SHP77 (cell line): ENCODE measurements at places on chromosomes 6 and 20.

- DNase-seq, result no peak
These were observed 144.4 kb upstream of the PDE10A start for GRCh38 chr6:165807249-165807960.

DNA sequence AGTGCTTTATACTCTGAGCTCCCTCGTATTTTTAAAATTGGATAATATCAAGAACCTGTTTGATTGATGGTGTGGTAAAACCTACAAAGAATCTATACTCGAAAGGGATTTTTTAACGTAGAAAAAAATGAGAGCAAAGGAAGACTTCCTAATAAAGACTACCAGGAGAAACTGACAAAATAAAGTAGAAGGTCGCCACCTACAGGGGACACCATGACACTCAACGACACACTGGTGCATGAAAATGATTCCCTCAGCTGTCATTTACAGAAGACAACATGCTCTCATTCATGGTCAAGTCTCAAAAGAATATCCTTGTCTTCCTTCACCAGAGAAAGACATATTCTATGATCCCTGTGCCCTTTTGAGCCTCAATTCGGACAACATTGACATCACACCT lies 10.1 kb upstream of the NHSL1 start:
- DNase-seq, result peak; percentile 24

DNA sequence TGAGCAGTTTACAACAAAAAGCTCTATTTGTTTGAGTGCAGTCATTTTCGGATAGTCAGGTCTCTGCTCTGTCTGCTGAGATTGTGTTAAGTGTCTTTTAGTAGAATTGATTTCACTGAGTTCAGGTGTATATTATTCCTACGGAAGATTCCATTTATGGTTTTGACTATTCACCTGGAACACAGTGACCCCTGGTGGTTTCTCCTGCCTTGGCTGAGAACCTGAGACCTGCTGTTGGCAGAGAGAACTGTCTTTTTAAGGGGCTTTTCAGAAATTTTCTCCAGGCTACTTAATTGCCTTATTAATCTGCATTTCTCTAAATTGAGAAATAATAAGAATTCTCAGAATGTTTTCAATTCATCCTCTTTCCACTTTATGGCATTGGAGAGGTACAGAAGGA lies 508.0 kb downstream of the TBC1D32 start:
- DNase-seq, result peak; percentile 51

- DNase-seq, result no peak
These were observed 109.5 kb downstream of the B3GAT2 start for GRCh38 chr6:70847106-70848084.

DNA sequence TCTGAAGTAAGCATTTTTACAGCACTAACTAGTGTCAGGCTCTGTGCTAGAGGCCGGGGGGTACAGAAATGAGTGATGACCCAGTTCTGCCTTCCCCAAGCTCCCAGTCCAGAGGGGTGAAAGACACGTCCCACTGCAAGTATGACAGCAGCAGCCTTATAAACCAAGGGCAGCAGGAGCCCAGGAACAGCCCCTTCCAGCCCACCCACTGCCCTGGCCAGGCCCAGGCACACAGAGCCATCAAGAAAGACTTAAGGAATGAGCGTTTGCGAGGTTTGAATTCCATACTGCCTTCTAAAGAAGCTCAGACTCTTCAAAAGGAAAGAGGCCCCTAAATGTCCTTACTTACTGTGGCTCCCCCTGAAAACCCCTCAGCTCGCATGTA lies 10.0 kb downstream of the TRERF1 start:
- DNase-seq, result no peak

DNA sequence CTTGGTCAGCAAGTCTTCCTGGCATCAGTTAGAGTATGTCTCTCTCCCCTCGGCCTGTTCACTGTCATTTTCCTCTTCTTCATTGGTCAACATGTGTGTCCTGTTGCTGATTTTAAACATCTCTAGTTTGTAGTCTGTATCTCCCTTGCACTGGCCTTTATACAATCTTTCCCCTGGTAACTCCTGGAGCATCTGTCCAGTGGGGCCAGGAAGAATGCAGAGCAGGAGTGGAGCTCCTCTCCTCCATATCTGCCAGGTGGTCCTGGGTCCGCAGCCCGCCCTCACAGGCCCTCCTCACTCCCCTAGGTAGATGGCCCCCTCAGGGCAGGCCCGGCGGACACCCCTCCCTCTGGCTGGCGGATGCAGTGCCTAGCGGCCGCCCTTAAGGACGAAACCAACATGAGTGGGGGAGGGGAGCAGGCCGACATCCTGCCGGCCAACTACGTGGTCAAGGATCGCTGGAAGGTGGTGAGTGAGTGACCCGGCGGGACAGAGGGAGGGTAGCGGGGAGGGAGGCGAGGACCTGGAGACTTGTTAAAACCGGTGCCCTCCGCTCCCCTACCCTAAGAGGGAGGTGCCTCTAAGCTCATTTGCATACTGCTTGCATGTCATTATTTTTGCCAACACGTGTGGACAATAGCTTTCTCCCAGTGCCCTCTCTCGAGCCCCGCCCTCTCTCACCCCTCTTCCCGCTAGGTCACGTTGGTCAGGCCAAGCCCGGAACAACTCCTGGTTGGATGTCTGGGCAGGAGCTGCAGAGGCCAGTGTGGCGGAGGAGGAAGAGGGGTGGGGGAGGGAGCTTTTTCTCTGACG lies 3.2 kb downstream of the TTBK1 start:
- peak; percentile 94 for DNase-seq

GRCh38 chr20:276620-277495 lies 13.7 kb downstream of the C20orf96 start:
- no peak for DNase-seq

- DNase-seq, result no peak
These were observed 28.5 kb downstream of the RSPO3 start for GRCh38 chr6:127146932-127147331.

- DNase-seq, result no peak
These were observed 59.5 kb downstream of the PSMG4 start for GRCh38 chr6:3318226-3318625.

GRCh38 chr6:170174771-170175643 lies 115.9 kb downstream of the DLL1 start:
- no peak for DNase-seq

DNA sequence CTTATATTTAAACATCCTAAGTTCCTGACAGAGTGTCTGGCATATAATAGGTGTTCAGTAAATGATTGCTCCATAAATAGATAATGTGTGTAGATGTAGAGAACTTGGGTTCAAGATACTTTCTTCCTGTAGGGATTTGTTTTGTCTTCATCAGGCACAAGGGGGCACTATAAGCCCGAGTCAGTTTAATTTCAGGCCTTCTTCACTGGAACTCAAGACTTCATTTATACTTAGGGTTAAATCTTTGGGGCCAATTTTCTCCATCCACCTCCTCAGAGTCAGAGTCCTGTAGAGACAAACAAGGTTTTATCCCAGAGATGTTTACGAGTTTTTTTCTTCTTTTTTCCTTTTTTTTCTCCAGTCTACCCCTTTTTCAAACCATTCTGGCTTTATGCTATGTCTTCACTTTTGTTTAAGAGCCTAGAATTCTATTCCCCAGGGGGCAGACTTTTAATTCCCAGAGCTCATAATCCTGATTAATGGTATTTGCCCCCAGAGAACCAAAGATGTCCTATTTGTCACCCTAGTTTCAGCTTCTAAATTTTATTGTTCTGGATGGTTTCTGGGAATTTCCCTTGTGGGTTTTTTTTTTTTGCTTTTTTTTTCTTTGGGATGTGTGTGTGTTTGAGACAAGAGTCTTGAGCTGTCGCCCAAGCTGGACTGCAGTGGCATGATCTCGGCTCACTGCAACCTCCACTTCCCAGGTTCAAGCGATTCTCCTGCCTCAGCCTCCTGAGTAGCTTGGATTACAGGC lies 88.4 kb downstream of the HFE start:
- DNase-seq, result peak; percentile 49

DNA sequence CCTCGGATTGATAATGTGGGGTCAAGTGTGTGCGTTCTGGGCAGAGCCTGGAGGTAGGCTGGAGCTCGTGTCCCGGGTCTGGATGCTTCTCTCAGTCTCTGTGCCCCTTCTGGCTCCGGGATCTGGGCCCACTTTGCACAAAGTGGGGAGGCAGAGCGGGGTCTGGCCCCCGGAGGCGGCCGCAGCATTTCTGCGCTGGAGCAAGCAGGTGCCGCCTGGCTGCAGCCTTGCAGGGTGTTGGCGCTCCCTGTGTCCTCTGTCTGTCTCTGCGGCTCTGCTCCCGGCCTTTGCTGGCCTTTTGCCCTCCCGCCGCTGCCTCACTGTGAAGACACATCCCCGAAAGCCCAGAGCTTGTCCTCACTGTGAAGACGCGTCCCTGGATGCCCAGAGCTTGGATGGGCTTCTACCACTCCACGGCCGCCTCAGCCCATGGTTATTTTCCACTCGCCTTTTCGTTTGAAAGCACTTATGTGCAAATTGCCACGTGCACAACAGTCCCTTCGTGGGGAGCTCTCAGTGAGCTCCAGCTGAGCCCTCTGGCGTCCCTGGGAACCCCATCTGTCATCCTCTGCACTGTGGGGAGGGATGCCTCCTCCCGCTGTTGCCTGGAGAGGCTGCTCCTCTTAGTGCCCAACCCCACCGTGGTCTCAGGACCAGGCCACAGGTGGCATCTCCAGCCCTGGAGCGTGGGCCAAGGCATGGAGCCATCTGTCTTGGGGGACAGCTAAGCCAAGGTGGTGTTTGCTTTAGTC lies 17.4 kb downstream of the SLCO4A1 start:
- no peak for DNase-seq

DNA sequence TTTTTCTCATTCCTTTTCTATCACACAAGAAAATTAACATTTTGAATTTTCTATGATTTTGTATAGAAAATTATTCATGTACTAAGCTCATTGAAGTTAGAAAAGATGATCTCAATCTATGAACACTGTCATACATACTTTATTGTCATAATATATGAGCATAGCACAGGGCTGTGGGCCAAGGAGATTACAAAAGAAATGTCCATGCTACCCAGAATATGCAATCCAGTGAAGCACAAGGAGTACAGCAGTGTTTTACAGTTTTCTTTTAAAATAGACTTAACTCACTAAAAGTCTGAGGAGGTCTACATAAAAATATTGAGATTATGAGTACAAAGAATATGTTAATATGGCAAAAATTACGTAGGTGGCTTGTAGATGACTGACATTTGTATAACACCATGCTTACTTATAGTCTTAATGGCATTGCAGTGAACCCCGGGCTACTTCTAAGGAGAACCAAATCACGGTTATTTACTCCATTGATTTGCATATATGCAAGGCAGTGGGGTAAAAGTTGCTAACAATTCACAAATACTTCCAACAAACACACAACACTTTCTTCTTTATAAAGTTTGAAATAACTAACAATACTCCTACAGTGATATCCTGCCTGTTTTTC lies 257.1 kb downstream of the BCKDHB start:
- no peak for DNase-seq

DNA sequence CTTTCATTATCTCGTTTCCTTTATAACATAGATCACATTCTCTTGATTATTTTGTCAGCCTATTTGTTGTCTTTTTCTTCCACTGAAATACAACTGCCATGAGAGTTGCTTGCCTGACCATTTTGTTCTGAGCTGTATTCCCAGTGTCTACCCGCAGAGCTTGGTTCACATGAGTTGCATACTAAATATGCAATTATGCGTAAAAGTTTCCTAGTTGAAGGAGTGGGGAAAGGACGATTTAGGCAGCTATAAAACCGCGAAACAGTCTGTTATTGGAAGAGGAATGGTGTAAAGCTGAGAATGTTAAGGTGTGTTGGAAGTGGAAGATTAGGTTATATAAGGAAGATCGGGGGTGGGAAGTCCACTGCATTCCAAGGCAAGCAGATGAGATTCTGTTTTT lies 8.8 kb downstream of the TBPL1 start:
- DNase-seq, result no peak

GRCh38 chr6:153727885-153728284 lies 311.2 kb upstream of the OPRM1 start:
- no peak for DNase-seq

DNA sequence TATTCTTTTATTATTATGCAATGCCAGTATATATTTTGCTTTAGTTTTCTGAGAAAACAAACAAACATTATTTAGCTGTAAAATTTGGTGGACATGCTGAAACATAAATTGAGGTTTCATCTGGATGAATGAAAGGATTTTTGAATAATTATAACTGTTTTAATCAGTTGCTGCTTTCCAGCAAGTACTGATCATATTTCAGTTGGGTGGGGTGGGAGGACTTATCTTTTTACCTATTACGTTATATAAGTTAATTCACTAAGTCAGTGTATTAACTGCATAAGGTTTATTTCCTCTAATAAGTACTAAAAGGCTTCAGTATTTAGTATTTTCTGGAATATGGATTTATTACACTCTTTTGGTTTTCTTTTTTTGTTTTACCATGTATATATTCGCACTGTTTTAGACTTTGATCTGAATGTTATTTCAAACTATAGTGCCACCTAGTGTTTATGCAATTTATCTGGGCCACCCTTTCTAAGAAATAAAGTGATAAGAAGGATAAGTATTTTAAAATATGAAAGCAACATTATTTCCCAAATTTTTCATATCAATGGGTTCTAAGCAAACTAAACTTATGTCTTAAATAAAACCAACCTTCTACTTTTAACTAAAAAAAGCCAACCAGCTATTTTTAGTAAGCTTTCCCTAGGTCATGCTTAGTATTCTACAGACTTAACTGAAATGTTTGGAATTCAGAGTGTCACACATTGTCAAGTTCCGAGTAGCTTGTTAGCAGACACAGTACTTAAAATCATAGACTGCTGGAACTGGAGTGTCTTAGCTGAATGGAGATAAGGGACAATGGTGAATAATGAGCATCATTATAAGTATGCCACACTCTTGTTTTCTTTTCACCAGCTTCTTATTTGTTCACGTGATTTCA lies 105.4 kb upstream of the MCHR2 start:
- DNase-seq, result peak; percentile 30

DNA sequence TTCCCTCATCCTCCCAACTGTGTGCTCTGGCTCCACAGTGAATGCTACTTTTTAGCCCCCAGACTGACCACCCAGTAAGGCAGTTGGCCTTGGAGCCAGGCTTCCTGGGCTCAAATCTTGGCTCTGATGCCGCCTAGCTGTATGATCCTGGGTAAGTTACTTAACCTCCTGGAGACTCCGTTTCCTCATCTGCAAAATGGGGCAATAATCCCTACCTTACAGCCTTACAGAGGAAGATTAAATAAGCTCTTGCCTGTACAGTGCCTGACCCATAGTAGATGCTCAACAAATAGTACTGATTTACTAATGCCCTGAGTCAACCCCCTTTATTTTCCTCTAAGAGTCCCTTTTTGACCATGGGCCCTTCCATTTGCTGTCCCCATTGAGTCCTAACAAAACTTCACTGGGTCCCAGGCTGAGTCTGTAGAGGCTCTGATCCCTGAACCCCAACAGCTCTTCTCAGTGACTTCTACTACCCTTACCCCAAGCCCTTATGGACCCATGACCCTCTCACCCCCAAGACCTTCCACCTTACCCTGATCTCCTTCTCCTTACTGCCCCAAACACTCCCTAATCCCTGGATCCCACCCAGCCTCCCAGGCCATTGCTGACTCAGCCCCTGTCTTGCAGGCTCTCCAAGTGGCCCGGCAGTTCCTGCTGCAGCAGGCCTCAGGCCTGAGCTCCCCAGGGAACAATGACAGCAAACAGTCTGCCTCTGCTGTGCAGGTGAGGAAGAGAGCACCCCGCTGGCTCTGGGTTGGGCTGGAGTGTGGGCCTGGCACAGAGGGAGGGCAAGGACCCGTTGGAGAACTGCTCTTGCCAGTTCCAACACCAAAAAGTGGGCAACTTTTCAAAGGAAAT lies 31.4 kb downstream of the FOXP4 start:
- DNase-seq, result peak; percentile 26
